ENCODE measurements at places on chromosomes 3 and 15.

- no peak for DNase-seq
These were observed 66.5 kb upstream of the SNTN start for GRCh38 chr3:63585927-63586326.

GRCh38 chr3:28777806-28778475, 429.3 kb upstream of the AZI2 start:
- DNase-seq, result no peak

DNA sequence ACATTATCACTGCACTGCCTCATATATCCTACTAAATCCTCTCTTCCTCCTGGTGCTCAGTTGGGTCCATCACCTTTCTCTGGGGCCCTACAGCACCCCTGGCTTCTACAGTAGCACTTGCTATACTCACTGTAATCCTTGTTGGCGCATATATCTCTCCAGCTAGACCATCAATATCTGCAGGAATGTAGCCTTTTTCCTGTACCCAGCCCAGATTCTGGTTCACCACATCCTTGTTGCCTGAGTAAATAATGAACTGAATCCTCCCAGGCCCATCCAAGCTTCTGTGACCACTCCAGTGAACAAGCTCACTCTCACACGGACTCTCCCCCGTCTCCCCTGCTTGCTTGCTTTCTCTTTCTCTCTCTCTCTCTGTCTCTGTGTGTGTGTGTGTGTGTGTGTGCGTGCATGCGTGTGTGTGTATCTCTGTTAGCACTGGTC, 62.5 kb upstream of the LIPC start:
- no peak for DNase-seq

GRCh38 chr15:40452296-40453090, 11.7 kb downstream of the BAHD1 start:
- DNase-seq, result no peak

GRCh38 chr3:71025516-71025915, 558.0 kb downstream of the FOXP1 start:
- DNase-seq, result no peak

DNA sequence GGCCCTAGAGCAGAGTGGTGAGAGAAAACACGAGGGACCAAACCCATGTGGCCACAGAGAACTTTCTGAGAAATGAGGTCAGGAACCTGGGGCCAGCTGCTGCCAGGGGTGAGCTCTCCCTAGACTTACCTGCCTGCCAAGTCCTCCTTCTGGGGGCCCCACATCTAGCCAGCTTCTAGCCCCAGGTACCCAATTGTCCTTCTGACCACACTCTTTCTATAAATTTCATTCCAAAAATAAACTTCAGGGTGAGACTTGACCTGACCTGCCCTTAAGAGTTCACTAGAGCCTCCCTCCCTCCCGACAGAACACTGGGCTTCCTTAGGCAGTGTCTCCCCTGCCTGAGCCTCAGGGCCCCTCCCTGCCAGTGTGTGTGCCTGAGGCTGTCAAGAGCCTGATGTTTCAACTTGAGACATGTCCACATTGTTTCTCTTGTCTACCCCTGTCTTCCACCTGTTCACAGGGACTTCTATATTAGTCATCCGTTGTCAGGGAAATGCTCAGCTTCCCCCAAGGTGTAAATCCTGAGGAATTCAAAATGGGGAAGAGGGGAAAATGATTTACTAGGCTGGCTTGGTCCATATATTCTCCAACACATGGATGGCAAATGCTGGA, 312.8 kb upstream of the TLE3 start:
- no peak for DNase-seq

DNA sequence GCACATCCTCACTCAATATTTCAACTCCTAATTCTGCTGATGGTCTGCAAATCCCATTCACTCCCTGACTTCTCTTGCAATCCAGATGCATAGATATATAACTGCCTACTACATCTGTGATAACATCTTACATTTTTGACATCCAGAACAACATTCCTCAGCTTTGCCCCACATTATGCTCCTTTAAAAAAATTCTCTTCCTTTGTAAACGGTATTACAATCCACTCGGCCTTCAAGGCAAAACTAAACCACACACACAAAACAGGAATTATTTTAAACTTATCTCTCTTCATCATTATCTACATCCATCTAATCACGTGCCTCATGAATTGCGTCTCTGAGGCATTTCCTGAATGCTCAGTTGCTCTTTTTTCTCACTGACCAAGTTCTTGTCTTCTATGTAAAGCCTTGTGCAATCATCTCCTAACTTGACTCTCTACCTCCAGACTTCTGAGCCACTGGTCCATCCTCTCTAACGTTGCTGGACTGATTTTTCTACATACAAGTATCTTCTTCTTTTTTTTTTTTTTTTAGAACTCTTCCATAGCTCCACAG, 117.0 kb downstream of the SATB1 start:
- DNase-seq, result no peak

- no peak for DNase-seq
These were observed 68.7 kb upstream of the ADAMTS9 start for GRCh38 chr3:64756398-64756986.

GRCh38 chr3:131353986-131354385, 27.6 kb upstream of the NUDT16 start:
- no peak for DNase-seq

- DNase-seq, result no peak
These were observed 61.6 kb downstream of the OSTN start for GRCh38 chr3:191260431-191261303.

- DNase-seq, result no peak
These were observed 556 bp downstream of the CRYBG3 start for GRCh38 chr3:97822359-97822775.

DNA sequence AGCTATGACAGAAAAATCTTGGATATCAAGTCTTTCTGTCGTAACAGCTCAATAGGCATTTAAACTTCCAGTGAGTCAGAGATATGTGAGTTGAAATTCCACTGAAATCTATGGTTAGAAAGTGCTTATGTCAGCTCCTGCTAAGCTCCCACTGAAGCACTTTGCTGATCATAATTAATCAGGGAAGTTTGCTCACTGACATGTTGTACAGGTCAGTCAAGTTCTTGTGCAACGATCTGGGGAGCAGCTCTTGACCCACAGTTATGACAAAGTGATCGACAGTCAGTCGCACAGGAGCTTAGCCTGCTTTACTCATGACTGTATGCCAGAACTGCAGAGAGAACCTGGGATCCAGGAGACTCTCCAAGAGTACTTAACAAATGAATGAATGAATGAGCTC, 453.5 kb downstream of the SOX2 start:
- DNase-seq, result no peak

GRCh38 chr3:29144361-29144760, 136.5 kb upstream of the RBMS3 start:
- no peak for DNase-seq

- DNase-seq, result no peak
These were observed 40.3 kb downstream of the FSTL1 start for GRCh38 chr3:120410541-120410940.

DNA sequence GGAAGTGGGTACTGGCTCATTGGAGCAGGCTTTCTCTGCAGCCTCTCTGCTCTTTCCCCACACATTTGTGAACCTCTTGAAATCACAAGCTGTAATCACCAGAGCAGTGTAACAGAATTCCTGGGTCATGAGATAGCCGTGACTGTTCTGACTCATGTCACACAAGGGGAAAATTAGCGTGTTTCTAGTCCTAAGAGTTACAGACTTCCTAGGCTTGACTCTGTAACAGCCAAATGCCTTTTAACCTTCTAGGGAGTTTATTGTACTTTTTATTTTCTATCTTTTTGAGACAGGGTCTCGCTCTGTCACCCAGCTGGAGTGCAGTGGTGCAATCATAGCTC, 54.7 kb upstream of the TRAK1 start:
- DNase-seq, result no peak

Data from stimulated activated CD8-positive, alpha-beta memory T cell treated with anti-CD3 and anti-CD28 coated beads, Interleukin-7, amount 100 ng/mL, for 48 hours (primary cell).